ENCODE measurements at places on chromosomes 1 and 21.

- peak; percentile 23 for DNase-seq
Measured at GRCh38 chr1:176880955-176881595, 283.4 kb downstream of the ASTN1 start.

- DNase-seq = no peak
Measured at GRCh38 chr1:38381256-38381655, 334.7 kb upstream of the POU3F1 start.

DNA sequence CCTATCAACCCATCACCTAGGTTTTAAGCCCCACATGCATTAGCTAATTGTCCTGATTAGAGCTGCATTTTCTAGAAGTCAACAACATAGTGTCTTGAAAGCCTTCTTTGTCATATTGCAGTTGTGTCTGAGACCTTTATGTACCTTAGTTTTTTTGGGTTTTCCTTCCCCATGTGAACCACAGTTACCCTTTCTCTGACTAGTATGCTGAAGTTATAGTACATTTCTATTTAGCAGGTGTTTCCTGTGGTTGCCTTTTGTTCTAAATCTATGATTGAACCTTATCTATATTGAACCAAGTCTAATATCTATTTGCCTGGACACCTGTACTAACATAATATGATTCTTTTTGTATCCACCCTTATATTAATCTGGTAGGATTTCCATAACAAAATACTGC, 135.6 kb downstream of the ST6GALNAC3 start:
- DNase-seq = no peak

DNA sequence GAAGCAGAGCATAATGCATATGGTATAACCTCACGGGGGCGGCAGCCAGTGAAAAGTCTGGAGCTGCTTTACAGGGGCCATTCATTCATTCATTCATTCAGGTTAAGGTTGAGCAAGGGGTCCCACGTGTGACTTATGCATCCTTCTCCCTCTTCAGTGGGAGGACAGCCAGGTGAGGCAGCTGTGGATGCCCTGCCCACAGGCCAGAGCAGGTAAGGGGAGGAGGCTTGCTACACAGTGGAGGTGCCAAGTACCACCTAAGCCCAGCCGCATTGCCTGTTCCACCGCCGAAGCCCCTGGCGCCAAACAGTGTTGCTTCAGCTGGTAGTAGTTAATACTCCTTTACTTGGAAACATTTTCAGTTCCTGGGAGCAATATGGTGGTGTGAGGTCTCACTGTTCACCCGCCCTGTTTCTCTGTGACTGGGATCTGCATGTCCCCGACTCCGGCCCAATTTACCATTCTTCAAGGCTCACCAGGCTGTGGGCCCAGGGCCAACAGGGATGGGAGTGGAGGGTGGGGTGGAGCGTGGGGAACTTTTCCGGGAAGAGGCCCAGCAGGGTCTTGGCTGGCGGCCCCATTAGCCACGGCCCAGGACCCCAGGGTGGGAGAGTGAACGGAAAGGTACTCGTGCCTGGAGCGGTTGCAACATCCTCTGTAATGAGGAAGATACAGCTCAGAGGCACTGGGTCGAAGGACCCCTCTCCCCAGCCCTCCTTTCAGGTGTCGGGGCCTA, 722 bp upstream of the PODN start:
- no peak for DNase-seq

GRCh38 chr1:212315907-212316306, 30.7 kb downstream of the PPP2R5A start:
- DNase-seq = no peak

- peak; percentile 30 for DNase-seq
Measured at GRCh38 chr1:58657082-58657481, 42.8 kb downstream of the MYSM1 start.

DNA sequence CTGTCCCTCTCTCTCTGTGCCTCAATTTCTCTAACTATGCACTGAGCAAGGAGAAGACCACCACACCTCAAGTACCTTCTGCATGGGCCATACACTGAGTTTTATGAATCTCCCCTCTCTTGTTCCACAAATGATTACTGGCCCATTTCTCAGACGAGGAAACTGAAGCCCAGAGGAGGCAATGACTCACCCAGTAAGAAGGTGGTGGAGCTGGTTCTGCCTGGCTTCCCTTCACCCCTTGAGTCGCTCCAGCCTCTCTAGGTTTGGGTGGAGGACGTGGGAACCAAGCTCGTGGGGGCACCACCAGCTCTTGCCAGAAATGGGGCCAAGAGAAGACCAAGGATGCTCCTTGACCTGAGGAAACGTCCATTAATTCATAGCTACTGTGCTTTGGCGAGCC, 21.3 kb upstream of the RUNX3 start:
- no peak for DNase-seq

GRCh38 chr1:233121947-233122559, 171.6 kb downstream of the NTPCR start:
- no peak for DNase-seq

- DNase-seq = no peak
Measured at GRCh38 chr1:87424541-87424940, 95.9 kb downstream of the LMO4 start.

DNA sequence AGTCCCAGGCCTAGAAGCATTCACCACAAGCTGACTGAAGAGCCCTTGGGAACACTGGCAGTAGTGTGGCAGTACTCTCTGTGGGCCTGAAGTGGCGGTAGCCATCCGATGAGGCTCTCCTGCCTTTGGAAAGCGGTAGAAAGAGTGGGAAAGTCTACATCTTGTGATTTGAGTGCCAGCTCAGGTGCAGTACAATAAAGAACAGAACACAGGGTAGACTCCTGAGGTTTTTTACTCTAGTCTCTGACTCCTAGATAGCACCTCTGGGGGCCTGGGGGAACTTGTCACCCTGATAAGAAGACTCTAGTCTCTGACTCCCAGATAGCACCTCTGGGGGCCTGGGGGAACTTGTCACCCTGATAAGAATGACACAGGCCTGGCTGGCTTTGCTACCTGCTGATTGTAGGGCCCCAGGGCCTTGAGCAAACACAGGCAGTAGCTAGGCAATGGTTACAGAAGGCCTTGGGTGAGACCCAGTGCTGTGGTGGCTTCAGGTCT, 18.0 kb upstream of the IL20 start:
- no peak for DNase-seq

DNA sequence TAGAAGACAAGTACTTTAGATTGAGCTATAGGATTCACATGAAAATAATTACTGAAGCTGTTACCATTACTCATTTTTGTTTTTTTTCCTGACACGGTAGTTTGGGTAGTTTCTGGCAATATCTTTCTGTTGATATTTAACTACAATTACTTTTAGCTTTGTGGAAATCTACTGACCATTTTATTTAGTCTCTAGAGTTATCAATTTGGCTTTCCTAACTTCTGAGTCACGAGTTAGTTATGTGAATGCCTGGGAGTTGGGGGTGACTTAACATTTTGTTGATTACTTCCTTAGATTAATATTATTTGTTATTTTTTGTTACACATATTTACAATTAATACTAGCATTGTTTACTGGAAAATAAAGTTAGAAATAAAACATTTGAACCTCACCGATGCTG, 160.6 kb downstream of the HMCN1 start:
- DNase-seq = no peak

DNA sequence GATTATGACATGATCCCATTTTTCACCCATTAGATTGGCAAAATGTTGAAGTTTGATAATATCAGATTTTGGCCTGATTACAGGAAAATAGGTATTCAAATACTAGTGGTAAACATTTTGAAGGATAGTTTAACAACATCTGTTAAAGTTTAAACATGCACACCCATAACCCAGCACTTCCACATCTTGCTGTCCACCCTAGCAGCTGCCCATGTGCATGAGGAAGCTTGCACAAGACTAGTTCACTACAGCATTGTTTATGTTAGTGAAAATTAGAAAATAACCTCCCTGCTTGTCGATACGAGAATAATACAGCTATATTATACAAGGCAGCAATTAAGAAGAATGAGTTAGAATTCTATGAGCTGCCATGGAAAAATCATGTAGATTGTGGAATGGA, 127.6 kb downstream of the C1orf21 start:
- DNase-seq = no peak

Data from NCI-H748 treated with DMSO at 0.1 percent for 48 hours (cell line).